ENCODE measurements at places on chromosomes 6 and 20.

- DNase-seq, result peak; percentile 18
Observed at GRCh38 chr6:131917318-131917717, 33.9 kb downstream of the CCN2 start.

- no peak for DNase-seq
Observed at GRCh38 chr6:144653885-144654505, 368.9 kb downstream of the UTRN start.

- no peak for DNase-seq
Observed at GRCh38 chr6:104013312-104013971, 846.3 kb downstream of the HACE1 start.

DNA sequence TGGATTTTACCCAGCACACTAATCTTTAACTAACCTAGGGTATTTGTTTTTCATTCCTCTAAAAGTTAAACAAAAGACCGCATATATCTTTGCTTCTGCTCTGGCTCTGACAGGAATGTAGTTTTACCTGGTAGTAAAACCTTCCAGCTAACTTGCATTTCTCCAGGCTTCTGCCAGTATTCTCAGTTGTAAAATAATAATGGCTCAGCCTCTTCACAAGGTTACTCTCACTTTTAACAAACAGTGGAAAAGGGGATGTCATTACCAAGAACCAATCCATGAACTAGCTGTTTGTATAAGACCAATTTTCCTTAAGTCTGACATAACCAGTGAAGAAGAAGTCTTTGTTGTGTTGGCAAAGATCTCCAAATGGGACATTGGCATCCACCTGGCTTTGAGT lies 10.0 kb downstream of the THBS2 start:
- DNase-seq, result no peak

DNA sequence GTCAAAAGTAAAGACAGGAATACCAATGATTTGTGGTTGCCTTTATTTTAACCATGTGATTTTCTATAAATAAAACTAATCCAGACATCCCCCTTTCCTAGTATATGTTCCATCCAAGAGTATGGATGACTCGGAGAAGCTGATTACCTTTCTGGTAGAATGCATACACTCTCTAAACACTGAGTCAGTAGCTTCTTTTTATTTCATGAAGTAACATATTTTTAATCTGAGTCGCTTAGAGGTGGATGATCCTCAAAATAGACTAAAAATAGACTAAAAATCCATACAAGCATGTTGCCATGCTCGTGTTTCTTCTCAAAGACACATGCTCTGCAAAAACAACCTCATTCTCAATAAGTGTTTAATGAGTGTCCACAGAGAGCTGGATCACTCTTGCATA lies 263.7 kb downstream of the COL12A1 start:
- DNase-seq, result no peak

DNA sequence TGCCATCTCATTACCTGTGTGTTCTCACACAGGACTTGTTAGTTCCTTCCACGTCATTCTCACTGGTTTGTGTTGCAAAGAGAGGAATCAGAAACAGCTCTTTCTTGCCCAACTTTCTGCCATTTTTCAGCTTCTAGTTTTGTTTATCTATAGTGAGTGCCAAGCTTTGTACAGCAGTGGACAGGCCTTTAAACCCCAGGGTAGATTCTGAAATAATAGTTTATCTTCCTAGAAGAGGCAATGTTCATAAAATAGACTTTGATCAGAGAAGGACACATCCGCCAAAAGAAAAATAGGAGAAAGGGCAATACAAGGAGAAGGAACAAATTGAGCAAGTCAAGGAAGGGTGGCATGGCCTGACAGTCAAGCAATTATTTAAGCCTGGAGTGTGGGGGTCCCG lies 17.7 kb upstream of the TMEM30A start:
- no peak for DNase-seq

DNA sequence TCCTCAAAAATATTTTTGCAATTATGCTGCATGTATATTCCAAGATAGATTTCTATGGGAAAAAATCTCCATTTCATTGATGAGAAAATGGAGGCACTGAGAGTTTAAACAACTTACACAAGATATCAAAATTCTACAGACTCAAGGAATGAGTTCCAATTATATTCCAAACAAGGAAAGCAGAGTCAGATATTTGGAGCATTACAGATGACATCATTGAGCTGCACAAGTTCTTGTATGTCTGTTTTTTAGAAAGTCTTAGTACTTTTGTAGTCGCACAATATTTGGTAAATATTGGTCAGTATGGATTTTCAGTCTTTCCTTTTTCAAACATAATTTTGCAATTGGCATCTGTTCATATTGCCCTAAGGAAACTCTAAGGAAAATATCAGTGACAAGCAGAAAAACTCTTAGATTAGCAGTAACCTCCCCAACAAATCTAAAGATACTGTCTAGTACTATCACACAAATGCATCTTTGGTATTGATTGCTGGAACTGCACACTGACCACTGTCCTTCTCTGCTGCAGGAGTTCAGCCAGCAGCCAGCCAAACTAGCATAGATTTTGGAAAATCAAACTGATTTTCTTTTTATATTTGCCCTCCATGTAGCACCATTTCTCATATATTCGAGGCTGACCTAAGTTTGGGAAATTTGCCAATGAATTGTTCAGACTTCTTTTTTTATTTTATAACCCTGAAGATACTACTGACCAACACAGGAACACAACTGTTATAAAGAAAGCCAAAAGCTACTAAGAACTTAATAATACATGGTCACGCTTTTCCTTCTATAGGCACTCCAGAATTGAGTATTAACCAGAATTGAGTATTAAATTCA lies 51.7 kb upstream of the TBX18 start:
- DNase-seq, result no peak

GRCh38 chr6:52499026-52499425 lies 77.8 kb downstream of the TRAM2 start:
- DNase-seq, result no peak

DNA sequence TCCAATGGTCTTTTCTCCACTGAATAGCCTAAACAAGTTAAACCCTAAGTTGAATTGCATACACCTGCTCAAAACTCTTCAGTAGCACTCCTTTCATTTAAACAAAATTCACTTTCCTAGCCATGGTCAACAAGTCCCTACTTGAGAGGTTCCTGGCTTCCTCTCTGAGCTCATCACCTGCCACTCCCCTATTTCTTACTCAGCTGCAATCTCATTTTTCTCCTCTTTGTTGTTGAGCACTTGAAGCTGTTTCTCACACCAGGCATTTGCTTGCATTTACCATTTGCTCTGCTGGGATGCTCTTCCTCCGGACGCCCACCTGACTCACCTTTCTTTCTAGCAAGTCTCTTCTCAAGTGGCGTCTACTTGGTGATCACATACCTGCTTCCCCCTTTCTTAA lies 38.5 kb downstream of the EDN1 start:
- DNase-seq, result no peak

GRCh38 chr6:100420711-100421110 lies 44.0 kb downstream of the SIM1 start:
- DNase-seq, result no peak

DNA sequence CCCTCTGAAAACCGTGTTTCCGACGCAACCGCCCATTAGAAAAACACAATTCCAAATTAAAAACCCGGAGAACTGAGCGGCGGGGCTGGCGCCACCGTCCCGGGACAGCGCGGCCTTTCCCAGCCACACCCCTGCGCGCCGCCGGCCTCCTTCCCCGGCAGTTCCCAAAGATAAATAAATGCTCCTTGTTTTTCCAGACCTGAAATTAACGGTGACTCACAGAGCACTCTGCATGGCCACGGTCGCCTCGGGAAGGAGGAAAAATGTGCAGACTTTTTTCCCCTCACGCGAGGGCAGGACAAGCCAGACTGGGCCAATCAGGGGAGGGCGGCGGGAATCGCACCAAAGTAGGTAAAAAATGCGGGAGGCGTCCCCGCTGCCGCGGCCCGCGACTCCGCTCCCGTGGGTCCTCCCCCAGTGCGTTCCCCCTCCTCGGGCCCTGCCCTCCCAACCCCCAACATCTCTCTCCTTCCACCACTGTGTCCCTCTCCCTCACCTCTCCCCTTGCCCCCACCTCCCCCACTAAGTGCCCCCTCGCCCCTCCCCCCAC lies 828 bp upstream of the DSTN start:
- DNase-seq, result peak; percentile 2

DNA sequence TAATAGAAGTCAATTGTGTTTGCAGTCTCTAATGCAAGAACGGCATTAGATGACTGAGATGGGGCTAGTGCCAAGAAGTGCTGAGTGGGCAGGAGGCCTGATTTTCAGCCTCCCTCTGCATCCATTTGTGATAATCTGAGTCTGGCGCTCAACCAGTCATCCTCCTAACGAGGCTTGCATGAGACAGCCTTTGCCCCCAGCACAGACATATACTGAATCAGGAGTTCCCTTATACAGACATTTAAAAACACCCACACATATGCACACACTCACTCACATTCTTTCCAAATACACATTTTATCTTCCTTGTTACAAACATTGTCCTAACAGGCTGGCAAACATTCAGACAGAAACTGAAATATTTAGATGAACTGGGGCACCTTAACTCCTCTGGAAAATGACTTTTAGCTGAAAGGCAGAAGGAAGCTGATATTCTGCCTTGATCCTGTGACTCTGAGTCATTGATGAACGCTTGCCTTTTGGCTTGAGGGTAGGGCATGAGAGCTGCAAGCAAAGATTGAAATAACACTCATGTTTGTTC lies 562.3 kb downstream of the DHX35 start:
- DNase-seq, result no peak

- no peak for DNase-seq
Observed at GRCh38 chr6:111985202-111985731, 68.6 kb upstream of the CCN6 start.

- DNase-seq, result no peak
Observed at GRCh38 chr6:24856901-24857670, 58.4 kb upstream of the ARMH2 start.

DNA sequence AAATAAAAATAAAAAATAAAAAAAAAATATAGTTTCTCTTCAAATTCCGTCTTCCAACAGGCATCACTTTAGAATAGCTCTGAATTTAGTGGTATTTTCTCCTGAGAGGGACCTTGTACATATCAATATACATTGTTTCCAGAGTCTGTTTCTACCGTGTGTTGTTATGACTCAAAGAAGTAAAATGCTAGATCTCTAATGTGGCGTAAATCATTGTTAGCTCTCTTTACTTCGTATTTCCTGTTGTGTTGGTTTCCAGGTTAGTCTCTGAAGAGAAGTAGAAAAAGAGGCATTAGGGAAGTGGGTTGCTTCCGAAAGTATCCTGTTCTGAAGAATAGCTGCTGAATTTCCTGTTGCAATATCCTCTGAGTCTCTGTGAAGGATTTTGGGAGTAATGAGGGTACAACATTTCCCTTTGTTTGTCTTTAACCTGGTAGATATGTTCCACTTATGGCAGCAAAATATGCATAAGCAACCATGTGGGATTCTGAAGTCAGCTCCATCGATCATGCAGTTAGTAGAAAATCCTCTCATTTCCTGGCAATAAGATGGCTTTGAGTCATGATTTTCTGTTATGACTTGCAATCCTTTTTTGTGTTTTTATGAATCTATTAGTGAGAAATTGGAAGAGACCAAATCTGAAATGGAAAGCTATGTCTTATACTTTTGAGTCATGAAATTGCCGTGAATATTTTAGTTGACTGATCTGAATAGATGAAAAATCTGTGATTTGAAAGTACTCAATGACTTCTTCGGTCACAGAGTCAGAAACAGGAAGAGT lies 42.0 kb upstream of the MCHR2 start:
- no peak for DNase-seq
